Smooth muscle cell of the umbilical artery (primary cell): ENCODE measurements at places on chromosomes 1 and 21. TPM values are rescaled to one million over a fixed set of nuclear protein-coding genes. Genes with fewer than 3 reads are reported as not detected.

The CHI3L2 gene
- 0.51 and 0.89 TPM in 2 replicates for total RNA-seq

The NTNG1 gene
- total RNA-seq = 0.30 and 2.2 TPM in 2 replicates

The USF1 gene
- 49.4 and 76.0 TPM in 2 replicates for total RNA-seq

The AVPR1B gene
- not detected in 2 replicates for total RNA-seq

The PFKFB2 gene
- total RNA-seq = 6.7 and 9.8 TPM in 2 replicates

The MRAP gene
- total RNA-seq = not detected in 2 replicates
